ENCODE measurements at places on chromosomes 13 and 19. TPM values are rescaled to one million over a fixed set of nuclear protein-coding genes. Genes with fewer than 3 reads are reported as not detected.

GRCh38 chr13:37956536-37956935, 87.0 kb upstream of the TRPC4 start:
- H3K4me3 ChIP-seq: no peak overlapping the region
- H3K4me1 ChIP-seq: no peaks in the 10 kb centered on the region
- no peaks in the 10 kb centered on the region for H3K36me3 ChIP-seq
- no peak overlapping the region for H3K27ac ChIP-seq

GRCh38 chr13:29706923-29707322, 111.4 kb upstream of the SLC7A1 start:
- no peak for DNase-seq
- H3K4me3 ChIP-seq: no peak overlapping the region
- no peaks in the 10 kb centered on the region for H3K4me1 ChIP-seq

PSG6 gene
- total RNA-seq: not detected

GRCh38 chr13:66835040-66835628, 395.0 kb downstream of the PCDH9 start:
- H3K27me3 ChIP-seq: no peaks in the 10 kb centered on the region
- H3K27ac ChIP-seq: no peak overlapping the region
- H3K4me1 ChIP-seq: no peaks in the 10 kb centered on the region
- no peaks in the 10 kb centered on the region for H3K36me3 ChIP-seq
- peak; percentile 34 for DNase-seq
- no peak overlapping the region for H3K4me3 ChIP-seq

DNA sequence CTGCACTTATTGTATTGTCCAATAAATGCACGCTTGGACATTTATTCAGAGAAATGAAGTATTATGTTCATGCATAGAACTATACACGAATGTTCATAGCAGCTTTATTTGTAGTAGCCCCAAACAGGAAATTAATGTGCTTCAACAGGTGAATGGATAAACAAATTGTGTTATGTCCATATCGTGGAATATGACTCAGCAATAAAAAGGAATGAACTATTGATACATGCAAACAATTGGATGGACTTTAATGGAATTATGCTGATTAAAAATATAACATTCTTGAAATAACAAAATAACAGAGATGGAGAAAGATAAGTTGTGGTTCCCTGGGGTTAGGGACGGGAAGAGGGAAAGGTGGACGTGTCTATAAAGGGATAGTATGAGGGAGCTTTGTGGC, 65.9 kb downstream of the GPC5 start:
- H3K27ac ChIP-seq: no peak overlapping the region
- no peaks in the 10 kb centered on the region for H3K4me1 ChIP-seq
- H3K36me3 ChIP-seq: no peaks in the 10 kb centered on the region
- H3K27me3 ChIP-seq: no peaks in the 10 kb centered on the region

GRCh38 chr19:1336079-1336684, 47.5 kb upstream of the NDUFS7 start:
- DNase-seq: no peak
- H3K36me3 ChIP-seq: no peaks in the 10 kb centered on the region
- H3K27ac ChIP-seq: no peak overlapping the region
- H3K4me3 ChIP-seq: no peak overlapping the region

SHKBP1 gene
- 53.6 TPM for total RNA-seq

LENG9 gene
- 24.6 TPM for total RNA-seq

DNA sequence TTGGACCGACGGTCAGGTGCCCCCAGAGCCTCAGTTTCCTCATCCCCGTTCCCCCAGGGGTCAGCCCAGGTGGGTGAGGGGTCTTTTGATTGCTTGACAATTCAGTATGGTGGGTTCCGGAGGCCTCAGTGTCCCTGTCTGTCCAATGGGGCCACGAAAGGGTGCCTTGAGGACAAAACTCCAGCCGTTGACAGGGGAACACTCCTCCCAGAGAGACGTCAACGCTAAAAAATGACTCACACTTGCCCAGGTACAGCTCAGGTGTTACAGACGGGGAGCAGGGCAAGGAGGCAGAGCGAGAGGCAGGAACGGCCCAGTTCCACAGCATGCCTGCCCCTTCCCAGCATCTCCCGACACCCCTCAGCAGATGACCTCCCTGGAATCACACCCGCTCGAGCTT, 1.8 kb downstream of the TNFAIP8L1 start:
- no peak for DNase-seq
- H3K27me3 ChIP-seq: no peaks in the 10 kb centered on the region
- no peaks in the 10 kb centered on the region for H3K36me3 ChIP-seq
- no peak overlapping the region for H3K27ac ChIP-seq

DNA sequence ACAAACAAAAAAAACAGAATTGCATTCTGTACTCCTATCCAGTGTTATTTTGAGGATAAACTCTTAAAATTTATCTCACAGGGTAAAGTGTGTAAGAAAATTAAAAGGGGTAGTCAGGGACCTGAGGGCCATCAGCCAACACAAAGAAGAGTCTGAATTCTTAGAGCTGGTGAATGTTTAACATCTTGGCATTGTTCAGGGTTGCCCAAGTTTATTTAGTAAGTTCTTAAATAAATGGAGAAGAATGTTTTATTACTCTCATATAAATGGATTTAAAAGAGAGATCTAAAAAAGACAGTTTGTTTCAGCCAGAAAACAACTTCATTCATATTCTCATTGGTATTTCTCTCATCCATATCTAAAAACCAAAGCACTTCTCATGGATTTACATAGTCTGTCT, 171.7 kb downstream of the LACC1 start:
- no peaks in the 10 kb centered on the region for H3K36me3 ChIP-seq
- peaks cover 6% of the 10 kb centered on the region for H3K4me1 ChIP-seq
- no peaks in the 10 kb centered on the region for H3K27me3 ChIP-seq

DNA sequence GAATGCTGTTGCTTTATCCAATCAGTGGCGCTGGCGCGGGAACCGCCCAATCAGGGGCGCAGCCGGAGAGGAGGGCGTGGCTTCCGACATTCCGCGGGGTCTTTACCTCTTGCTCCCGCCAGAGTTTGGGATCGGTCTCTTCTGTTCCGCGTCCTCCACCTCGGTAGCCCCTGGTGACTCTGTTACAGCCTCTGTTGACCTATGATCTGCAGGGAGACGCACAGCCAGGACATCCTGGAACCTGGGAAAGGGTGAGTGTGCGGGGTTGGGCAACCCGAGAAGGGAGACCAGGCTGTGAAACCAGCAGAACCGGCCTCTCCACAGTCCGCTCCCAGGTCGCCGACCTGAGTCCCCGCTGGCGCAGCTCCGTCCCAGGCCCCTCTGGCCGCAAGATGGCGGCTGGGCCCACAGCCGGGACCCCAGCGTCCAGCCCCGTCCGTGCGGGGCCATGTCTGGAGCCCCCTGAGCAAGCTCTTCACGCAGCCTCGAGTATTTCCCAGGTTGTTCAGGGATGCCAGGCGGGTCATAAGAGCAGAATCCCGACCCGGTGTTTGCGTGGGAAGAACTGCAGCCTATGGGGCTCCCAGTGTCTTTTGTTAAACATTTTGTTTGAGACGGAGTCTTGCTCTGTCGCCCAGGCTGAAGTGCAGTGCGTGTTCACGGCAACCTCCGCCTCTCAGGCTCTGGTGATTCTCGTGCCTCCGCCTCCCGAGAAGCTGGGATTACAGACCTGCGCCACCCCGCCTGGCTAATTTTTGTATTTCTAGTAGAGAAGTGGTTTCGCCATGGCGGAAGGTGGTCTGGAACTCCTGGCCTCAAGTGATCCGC, 4.4 kb upstream of the ZNF681 start:
- H3K4me1 ChIP-seq: no peaks in the 10 kb centered on the region
- no peaks in the 10 kb centered on the region for H3K36me3 ChIP-seq
- DNase-seq: peak; percentile 96

DNA sequence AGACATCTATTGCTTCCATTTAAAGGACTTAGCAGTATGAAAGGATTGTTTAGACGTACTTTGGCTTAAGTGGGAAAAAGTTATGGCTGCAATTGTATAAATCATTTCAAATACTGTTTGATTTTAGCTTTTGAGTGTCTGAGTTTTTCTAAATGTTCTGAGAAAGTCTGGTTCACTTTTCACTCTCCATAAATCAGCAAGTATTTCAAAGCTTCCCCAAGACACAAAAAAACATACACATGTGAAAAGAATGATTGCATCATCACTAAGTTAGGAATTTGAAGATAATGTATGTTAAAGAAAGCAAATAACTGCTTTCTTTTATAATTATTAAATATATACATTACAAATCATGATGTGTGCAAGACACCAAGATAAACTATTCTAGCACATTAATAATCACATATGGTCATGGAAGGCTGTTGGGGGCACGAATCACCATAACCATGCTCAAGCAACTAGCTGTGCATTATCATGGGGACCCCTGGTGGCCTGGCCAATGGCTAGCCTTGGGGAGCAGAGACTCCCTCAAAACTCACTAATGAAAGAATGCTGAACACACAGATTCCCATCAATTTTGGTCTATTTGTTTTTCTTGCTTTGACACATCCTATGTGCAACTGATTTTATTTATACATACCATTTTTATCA, 111.1 kb downstream of the MIPEP start:
- no peaks in the 10 kb centered on the region for H3K4me1 ChIP-seq
- no peak for DNase-seq
- no peak overlapping the region for H3K27ac ChIP-seq

F10 gene
- total RNA-seq: 4.1 TPM

TYROBP gene
- 10.4 TPM for total RNA-seq

NEK5 gene
- total RNA-seq: 0.25 TPM

TCF3 gene
- total RNA-seq: 64.2 TPM

BICRA gene
- total RNA-seq: 13.4 TPM

GRCh38 chr13:28058866-28059613, 41.3 kb downstream of the FLT3 start:
- H3K36me3 ChIP-seq: no peaks in the 10 kb centered on the region
- no peak overlapping the region for H3K4me3 ChIP-seq
- H3K4me1 ChIP-seq: no peaks in the 10 kb centered on the region
- no peaks in the 10 kb centered on the region for H3K27me3 ChIP-seq
- H3K27ac ChIP-seq: no peak overlapping the region

DNA sequence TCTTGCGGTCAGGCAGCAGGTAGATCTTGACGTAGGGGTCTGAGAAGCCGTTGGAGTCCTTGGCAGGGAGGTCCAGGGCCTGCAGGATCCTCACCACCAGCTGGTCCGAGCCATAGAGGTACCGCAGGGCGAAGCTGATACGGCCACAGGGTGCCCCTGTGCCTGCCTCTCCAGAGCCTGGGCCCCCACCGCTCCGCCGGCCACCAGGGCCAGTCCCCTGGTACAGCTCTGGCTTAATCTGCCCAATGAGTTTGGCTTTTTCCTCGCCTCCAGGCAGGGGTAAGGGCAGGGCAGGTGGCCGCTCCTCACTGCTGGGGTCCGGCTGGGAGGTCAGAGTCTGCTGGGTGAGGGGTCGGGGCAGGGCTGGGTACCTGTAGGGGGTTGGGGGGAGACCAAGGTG, 9.9 kb downstream of the SYT3 start:
- H3K4me3 ChIP-seq: no peak overlapping the region
- H3K4me1 ChIP-seq: no peaks in the 10 kb centered on the region
- no peak overlapping the region for H3K27ac ChIP-seq

DNA sequence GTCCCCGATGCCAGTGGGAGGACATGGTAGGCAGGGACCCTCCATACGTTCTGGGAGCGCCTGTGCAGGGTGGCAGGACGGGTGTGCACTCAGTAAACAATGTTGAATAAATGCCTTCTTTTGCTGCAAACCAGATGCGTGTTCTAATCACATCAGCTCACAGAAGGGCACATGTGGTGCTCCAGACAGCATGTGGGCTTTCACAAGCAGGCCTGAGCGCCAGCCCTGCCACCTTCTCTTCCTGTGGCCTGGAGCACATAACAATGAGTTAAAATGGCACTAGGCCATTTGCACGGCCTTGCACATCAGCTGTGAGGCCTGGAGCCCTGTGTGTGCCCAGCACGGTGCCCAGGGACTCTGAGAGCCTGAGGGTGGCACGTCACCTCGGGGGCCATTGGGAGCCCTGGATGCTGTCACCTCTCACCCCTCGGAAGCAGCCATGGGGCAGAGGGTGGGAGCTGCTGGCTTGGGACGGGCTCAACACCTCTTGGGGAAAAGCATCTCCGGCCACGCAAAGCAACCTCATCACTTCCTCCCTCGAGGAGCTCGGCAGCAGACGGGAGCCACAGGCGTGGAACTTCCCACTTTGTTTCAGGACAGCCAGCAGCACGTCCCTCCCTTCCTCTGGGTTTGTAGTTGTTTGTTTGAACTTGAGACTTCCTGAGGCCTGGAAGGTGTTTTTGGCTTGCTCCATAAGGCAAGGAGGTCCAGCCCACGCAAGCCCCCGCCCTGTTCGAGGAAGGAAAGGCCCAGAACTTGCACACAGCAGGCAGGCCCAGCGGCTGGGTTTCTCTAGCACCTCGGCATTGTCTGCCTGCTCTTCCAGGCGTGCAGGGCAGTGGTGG, 9.8 kb downstream of the MCF2L start:
- DNase-seq: no peak
- no peak overlapping the region for H3K27ac ChIP-seq
- H3K4me1 ChIP-seq: no peaks in the 10 kb centered on the region
- no peak overlapping the region for H3K4me3 ChIP-seq

Measured in colonic mucosa (tissue), 4 donors.